ENCODE measurements at places on chromosomes 13 and 19.
A peak's percentile ranks its signal among the peaks of the same experiment; 100 is the strongest.

DNA sequence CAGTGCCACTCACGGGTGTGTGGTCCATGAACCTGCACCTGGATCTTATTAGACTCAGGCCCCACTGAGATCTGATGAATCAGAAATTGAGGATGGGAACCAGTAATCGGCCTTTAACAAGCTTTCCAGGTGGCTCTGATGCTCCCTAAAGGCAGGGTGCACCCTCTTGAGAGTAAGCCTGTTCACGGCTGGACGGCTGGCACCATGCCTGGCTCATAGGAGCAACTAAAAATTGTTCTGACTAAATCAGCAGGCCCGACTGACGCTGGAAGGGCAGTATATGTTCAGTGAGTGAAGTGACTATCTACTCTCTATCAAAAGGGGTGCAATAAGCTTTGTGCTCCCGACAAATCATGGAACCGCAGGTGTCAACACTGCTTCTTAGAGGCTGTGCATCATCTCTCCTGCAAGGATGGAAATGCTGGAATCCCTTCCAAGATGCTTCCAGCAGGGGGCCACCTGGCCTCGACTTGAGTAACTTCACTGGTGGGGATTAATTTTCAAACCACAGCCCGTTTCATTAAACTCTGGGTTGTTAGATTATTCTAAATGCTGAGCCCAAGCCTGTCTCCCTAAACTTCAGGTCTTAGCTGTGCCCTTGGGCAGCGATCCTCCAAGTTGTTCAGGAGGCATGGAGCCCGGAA lies 28.4 kb downstream of the TMTC4 start:
- no peak for DNase-seq

GRCh38 chr19:13979244-13979615 lies 26.9 kb downstream of the RFX1 start:
- DNase-seq = no peak

GRCh38 chr19:46890423-46891170 lies 29.8 kb downstream of the ARHGAP35 start:
- no peak for DNase-seq

- DNase-seq = no peak
These were observed 9.8 kb upstream of the MICU2 start for GRCh38 chr13:21613791-21614190.

DNA sequence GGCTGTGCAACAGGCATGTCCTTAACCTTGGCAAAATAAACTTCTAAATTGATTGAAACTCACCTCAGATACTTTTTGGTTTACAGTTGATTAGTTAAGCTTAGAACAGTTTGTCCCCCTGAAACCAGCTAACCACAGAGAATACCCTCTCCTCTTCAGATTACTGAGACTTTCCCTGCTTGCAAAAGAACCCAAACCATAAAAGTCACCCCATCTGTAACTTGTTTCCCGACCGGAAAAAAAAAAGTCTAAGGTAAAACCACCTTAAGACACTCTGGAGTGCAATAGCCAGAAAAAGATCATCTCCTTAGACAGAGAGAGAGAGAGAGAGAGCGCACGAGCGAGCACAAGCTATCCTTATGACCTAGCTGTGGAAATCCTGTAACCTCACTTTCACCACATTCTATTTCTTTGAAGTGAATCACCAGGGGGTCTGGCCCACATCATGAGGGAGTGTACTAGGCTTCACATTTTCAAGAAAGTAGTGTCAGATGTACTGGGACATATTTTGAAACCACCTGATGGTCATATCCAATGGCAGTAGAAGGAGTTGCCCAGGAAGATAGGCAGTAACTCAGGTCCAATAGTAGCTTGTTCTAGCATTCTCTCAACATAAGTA lies 11.1 kb upstream of the GTF2F2 start:
- DNase-seq = peak; percentile 26

DNA sequence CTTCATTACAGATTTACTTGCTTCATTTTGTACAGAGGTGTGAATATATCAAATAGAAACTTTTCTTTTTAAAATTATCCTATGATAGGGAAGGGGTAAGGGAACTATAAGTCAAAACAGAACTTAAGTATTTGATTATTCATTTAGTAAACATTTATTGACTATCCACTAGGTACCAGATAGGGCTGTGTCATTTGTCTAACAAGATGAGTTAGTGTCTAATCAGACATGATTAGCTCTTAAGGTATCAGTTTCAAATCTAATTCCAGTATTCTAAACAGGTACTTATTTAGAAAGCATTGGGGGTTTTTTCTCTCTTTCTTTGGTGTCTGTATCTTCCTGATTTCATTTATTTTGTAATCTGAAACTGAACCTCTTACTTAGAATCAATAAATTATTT lies 32.2 kb downstream of the CDADC1 start:
- DNase-seq = no peak

- no peak for DNase-seq
These were observed 28.1 kb upstream of the CLDN10 start for GRCh38 chr13:95524264-95524901.

DNA sequence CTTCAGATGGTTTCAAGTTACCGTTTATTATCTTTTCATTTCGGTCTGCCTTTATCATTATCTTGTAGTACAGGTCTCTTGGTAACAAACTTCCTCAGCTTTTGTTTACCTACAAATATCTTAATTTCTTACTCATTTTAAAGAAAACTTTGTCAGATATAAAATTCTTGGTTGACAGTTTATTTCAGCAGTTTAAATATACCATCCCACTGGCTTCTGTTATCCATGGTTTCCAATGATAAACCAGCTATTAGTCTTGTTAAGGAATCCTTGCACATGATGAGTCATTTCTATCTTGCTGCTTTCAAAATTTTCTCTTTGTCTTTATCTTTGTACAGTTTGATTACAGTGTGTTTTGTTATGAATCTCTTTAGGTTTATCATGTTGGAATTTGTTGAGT lies 308.3 kb upstream of the SPRY2 start:
- DNase-seq = no peak

DNA sequence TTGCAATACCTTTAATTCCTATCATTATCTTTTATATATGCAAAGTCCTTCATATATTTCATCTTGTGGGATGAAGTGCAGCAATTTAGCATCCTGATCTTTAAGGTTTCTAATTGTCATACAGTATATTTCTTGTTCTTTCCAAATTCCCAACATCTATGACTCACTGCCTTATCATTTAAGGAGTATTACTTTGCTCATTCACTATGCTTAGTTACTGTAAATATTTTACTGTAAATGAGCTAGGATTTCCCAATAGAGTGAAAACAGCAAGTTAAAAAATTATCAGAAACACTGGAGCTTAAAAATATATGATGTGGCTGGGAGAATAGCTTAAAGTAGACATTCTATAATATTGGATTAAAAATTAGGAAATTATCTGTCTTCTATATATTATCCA lies 69.9 kb downstream of the SLITRK6 start:
- no peak for DNase-seq
